Gastrocnemius medialis (tissue), 4 donors: ENCODE measurements at places on chromosomes 11 and 22.
A peak's percentile ranks its signal among the peaks of the same experiment; 100 is the strongest.

DNA sequence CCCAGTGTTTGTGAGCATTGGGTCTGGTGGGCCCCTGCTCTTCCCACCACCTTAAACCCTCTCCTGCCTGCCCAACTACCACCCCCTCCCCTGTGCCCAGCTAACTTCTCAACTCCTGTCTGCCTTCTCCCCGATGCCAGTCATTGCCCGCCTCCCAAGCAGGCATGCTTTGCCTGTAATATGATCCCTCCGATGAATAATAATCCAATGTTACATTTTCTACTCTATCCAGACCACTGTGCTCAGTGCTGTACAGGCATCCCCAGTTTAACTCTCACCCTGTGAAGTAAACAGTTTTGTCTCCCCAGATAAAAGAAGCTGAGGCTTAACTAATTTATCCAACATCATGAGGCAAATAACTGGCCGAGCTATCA, 35.5 kb upstream of the OLFML1 start:
- DNase-seq, result no peak

- no peak for DNase-seq
Observed at GRCh38 chr22:25569983-25570382, 5.5 kb downstream of the GRK3 start.

DNA sequence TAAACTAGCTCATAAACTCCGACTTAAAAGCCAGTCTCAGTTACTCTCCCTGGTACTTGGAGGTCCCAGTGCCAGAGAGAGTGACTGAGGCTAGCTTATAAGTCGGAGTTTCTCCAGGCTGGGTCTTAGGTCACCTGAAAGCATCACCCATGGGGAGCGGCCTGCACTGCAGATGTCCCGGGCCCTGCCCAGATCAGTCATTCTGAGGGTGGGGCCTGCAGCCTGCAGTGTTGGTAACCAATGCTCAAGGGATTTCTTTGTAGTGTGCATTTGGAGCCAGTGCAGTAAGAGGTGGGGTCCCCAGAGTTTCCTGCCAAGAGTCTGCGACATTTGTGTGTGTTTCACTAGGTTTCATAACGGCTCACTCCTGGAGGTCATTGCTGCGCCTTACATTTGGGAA, 14.8 kb downstream of the TAB1 start:
- DNase-seq, result no peak

GRCh38 chr11:116073854-116074837, 569.9 kb upstream of the CADM1 start:
- DNase-seq, result no peak

DNA sequence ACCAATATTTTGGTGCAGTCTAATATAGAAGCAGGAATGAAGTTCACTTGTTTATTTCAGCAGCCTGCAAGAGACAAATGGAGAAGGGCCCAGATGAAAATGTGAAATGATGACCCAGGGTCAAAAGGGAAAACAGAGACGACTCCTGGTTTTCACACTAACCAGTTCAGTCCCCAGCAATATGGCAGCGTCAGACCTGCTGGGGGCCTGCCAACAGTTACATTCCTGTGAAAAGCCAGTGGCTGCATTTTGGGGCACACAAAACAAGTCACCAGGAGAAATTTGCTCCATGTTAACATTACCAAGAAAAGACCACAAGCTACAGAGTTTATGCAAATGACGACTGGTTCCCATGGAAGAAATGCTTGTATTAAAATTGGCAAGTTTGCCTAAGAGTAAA, 80.2 kb downstream of the CCDC34 start:
- DNase-seq, result no peak

GRCh38 chr11:19954899-19955298, 205.4 kb downstream of the DBX1 start:
- no peak for DNase-seq

- DNase-seq, result peak; percentile 50
Observed at GRCh38 chr11:86577644-86578636, 94.5 kb downstream of the ME3 start.
